Fibroblast of skin of left quadriceps (primary cell): ENCODE measurements at places on chromosomes 2 and 18.

GRCh38 chr18:58998401-58999203 lies 133.9 kb downstream of the ZNF532 start:
- no peak for DNase-seq

GRCh38 chr2:8544171-8544785 lies 137.6 kb upstream of the ID2 start:
- DNase-seq = no peak

GRCh38 chr2:213261715-213262114 lies 22.5 kb upstream of the SPAG16 start:
- DNase-seq = no peak

DNA sequence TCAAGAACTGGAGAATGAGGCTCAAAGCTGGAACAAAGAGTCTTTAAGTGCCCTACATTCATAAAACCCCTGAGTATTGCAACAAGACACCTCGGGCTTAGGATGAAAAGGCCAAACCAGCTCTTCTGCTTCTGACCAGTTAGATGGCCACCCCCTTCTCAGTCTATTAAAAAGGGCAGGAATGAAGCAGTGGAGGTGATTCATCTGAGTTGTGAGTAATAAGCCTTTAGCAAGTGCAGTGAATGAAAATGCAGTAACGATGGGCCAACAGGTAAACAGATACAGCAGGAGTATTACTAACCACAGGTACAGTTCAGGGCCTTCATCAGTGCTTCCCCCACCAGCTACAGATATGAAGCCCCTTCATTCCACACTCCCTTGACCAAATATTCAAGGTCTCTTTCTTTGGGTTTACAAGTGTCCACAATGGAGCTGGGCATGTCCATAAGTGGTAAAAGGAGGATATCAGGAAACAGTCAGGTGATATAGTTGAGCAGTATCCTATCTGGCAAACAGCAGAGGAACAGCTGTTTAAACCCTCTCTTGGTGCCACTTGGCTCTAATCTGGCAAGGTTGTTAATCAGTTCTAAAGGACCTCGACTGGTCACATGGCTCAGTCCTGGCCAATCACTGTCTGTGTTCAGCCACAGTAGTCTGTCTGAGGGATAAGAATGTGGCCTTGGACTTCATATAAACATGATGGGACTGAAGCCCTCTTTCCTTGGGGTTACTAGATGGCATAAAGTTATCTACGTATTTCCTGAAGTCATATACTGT lies 17.8 kb downstream of the SERPINB13 start:
- DNase-seq = no peak

DNA sequence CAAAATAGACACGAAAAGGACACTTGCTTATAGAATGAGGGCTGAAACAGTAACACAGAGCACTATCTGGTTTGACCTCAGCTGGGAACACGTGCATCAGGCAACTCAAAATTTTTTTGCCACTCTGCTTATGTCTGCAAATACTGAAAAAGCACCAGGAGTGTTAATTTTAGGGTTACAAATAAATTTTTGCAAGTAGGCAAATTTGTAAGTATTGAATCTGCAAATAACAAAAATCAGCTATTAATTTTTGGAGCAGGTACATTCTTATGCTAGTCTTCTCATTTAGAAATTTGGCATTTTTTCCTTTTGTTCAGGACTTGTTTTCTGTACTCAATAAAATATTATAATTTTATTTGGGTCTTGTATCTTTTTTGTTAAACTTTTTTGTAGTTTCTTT lies 29.7 kb downstream of the DYTN start:
- no peak for DNase-seq

GRCh38 chr2:33583194-33583938 lies 15.7 kb downstream of the FAM98A start:
- no peak for DNase-seq

- DNase-seq = no peak
Observed at GRCh38 chr2:100785626-100786296, 34.2 kb upstream of the NPAS2 start.

DNA sequence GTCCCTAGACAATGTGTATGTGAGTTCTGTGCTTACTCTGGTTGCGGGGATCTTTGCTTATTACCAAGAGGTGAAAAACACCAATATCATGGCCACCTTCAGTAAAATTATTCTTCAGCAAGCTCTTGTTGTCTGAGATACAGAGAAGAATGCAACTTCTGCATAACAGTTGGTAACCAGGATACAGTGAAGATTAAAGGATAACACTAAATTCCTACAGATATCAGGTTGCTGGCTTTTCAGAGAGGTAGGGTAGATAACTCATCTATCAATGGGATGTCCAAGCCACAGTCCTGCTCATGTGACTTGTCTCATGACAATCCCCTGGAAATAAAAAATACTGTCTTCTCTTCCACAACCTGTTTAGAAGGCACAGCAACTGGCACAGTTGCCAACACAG lies 308.5 kb downstream of the TNS1 start:
- no peak for DNase-seq
